AML-193 (cell line): ENCODE measurements at places on chromosomes 7 and 10.

DNA sequence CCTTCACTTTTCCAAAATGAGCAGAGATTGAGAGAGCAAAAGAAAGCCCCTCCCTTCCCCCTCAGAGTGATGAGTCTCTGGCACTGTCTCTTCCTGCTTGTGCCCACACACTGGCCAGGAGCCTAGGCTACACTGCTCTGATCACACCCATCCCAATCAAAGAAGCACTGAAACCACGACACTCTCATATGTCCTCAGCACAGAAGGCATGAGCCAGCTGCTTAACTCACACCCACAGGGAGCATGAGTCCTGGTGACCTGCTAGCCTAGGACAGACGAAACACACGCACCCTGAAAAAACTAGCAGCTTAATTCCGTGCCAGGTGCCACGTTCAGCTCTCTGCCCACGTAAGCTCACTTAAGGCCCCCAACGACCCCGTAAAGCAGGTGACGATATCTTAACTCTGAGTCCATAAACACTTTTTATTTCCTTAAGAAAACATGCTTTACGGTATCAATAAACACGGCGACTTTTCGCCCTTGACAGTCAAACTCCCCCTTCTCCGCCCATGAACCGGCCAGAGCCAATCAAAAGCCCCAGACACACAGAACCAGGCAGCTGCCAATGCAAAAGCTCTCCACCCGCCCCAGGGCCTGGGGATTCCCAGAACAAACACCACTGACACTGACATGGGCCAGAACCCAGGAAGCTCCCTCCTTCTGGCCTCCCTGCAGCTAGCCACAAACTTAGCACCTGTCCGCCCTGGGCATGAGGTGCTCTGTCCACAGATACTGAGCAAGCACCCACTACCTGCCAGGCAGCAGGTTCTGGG, 69.0 kb downstream of the TNRC18 start:
- DNase-seq, result no peak

DNA sequence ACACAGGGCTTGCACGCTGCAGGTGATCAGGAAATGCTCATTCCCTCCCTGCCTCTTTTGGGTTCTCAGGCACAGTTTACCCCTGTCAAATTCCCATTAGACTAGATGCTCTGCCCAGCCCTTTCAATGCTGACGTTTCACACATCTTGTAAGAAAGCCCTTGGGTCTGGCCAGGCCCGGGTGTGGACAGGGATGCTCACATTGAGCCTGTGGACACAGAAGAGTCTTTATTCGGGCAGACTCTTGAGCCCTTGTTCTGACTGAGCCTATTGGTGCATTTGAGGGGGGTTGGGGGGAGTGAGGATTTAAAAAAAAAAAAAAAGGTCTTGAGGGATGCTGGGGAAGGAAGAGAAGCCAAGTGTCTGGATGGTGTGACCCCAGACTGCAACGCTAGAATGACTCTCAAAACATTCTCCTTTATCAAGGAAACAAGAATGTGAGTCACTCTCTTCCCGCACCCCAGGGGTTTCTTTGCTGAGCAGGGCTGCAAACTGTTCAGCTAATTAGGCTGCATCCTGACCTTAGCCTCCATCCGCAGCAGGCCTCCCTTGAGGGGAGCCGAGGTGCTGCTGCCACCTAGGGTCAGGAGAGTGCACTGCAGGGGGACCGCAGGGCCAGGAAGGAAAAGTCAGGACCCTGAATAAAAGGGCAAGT, 53.6 kb upstream of the TMEM72 start:
- DNase-seq, result peak; percentile 34

GRCh38 chr10:55369670-55370420, 568.8 kb upstream of the PCDH15 start:
- DNase-seq, result no peak

DNA sequence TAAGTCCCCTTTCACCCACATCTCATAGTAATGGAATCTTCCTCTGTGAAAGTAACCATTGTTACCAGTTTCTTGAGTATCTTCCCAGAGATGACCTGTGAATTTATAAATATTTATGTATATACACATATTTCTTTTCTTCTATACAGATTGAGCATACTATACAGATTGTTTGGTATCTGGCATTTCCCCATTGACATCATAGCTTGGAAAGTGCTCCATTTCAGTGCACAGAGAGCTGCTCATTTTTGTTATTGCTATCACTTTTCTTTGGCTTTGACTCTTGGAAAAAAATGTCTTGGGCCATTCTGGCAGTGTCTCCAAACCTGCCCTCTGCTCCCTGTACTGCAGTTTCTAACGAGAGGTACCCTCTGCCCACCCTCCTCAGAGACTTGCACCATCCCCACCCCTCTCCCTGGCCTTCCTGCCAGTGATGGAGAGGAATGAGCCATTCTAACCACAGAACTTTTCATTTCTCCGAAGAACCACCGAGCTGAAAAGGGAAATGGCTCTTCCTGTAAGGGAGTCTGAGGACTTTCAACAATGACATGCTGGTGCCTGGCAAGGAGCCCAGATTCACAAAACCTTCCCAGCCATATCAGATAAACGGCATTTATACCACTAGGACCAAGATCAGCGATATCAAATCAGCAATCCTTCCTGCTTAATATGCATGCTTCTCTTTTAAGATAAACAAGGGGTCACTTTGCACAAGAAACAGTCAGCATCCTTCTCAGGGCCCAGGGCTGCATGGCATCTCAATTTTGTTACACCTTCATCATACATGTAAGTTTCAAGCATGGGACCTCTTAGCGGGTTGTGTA, 19.7 kb upstream of the CCSER2 start:
- DNase-seq, result peak; percentile 43

DNA sequence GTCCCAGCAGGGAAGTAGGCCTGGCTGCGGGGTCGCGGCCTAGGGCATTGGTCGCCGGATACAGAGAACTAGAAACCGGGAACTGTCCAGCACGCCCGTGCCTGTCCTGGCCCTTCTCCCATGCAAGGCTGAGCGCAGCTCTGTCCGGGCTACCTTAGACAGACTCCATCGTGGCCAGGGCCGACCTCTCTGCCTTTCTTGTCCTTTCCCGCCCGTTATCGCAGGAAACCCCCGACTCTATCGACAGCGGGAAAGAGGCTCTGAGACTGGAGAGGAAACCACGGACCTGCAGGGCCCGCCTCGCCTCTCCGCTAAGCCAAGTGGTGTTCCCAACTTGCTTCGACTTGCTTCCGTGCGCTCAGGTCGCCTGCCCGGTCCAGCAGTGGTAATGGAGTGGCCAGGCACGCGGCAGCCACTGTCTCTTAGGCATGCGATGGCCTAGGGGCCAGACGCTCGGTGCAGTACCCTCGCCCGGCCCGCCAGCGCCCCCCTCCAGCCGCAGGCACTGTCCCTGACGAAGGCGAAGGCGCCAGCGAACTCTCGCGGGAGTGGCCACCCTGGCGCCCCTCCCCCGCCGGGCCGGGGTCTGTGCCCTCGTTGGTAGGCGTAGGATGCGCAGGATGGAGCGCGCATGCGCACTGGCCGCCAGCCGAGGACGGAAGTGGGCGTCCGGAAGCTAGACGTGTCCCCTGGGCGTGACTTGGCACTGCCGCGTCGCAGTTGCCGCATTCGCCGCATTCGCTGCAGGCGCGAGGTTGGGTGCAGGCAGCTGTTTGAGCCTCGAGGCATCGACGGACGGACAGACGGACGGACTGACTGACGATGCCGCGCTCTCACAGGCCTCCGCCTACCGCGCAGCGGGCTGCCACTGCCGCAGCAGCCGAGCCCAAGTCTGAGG, 54.4 kb downstream of the MCMBP start:
- DNase-seq, result no peak

GRCh38 chr7:142851919-142852318, 3.0 kb upstream of the EPHB6 start:
- no peak for DNase-seq

- DNase-seq, result no peak
Measured at GRCh38 chr7:54932818-54933543, 85.8 kb upstream of the EGFR start.

DNA sequence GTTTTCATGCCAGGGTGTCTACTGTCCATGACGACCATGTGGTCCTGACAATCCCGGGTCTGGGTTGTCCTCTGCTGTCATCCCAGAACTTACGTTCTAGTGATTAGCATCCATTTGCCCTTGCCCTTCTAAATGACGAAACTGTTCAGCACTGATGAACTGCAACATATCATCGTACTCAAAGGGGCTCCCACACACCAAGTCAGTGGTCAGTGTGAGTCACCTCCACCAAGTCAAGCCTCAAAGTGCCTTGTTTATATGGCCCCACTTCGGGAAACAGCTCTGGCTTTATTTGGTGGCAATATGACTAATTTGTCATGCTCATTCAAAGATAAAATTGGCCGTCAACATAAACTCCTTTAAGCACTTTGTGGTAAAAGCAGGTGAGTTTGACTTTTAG, 110.7 kb downstream of the FRMD4A start:
- no peak for DNase-seq

GRCh38 chr7:44706788-44707557, 41.7 kb upstream of the ZMIZ2 start:
- DNase-seq, result no peak

DNA sequence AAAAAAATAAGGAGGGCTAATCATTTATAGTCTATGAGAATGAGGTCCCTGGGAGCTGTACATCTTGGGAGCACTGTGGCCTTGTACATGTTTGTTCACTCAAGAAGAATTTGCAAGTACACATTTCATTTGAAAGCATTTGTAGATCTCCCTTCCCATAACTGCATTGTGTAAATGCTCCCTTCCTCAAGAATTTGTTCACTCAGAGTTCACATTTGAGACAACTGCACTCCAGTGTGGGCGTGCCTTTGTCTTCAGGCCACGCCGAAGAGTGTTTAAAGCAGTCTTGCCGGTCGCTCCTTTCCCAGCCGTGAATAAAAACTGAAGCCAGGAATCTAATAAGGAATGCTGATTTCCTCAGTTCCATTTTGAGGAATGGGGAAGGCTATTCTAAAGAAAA, 291.1 kb upstream of the LYZL1 start:
- DNase-seq, result no peak

DNA sequence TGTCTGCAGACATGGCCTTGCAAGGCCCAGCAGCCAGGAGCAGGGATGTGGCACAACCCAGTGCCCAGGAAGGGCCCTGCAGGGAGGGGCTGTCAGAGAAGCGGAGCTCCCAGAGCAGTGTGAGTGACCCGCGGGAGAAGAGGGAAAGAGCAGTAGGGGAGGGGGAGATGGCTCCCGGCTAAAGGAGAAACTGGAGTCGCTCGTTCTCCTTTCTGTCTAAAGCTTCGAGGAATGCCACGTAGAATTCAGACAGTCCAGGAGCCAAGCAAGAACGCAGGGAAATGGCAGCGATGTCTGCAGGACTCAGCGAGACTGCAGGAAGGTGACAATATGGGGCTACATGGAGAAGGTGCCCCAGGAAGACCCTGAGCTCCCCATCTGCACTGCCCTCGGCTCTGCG, 22.4 kb upstream of the HABP2 start:
- DNase-seq, result no peak

DNA sequence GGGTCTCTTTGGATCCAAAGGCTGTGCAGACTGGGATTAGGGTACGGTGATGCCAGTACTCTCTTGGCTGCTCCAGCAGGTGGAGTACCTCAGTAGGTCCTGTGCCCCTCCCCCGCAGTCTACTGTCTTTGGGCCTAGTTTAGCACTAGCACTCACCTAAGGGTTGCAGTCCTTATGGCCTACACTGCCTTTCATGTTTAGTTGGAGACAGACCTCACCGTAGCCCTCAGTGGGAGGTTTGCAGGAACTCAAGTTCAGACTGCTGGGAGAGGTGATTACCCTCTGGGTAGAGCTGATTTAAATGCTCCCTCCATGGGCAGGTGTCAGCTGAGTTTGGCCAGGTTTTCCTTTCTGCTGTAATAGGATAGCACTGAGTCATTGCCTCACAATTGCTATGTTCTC, 210.8 kb upstream of the TMEM196 start:
- DNase-seq, result no peak

DNA sequence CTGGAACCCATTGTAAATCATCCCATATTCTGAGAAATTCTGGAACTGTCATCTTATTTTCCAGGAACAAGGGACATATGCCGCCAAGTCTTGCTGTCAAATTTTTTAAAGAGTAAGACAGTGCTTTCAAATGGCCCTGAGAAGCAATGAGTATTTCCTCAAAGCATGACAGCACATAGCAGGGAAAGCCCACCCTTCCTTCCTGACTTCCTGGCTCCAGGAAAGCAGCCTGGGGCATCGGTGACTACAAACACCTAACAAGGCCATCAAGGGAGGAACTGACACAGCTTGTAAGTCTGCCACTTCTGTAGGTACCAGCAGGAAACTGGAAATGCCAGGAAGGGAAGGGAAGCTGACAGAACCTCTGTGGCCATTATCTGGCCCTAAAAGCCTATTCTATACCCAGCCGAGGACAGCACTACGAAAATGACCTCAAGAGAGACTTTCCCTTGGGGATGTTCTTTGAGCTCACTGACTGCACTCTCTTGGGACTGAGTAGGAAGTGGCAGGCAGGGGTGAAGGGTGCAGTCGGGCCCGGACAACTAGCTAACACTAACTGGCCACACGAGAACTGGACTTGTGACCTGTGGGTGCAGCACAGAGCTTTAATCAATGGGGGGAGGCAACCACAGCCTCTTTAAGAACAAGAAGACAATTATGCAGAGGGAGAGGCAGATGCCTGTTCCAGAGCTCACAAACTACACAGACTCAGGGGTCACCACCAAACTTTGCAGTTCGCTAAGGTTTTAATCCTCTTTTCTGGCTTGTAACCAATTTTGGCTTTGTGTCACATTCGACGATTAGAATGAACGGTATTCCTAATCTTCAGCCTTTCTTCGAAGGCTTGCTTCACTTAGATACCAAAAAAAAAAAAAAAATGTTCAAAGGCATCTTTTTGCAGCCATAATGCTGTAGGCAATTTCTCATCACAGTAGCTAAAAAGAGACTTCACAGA, 52.0 kb downstream of the GRB10 start:
- no peak for DNase-seq

DNA sequence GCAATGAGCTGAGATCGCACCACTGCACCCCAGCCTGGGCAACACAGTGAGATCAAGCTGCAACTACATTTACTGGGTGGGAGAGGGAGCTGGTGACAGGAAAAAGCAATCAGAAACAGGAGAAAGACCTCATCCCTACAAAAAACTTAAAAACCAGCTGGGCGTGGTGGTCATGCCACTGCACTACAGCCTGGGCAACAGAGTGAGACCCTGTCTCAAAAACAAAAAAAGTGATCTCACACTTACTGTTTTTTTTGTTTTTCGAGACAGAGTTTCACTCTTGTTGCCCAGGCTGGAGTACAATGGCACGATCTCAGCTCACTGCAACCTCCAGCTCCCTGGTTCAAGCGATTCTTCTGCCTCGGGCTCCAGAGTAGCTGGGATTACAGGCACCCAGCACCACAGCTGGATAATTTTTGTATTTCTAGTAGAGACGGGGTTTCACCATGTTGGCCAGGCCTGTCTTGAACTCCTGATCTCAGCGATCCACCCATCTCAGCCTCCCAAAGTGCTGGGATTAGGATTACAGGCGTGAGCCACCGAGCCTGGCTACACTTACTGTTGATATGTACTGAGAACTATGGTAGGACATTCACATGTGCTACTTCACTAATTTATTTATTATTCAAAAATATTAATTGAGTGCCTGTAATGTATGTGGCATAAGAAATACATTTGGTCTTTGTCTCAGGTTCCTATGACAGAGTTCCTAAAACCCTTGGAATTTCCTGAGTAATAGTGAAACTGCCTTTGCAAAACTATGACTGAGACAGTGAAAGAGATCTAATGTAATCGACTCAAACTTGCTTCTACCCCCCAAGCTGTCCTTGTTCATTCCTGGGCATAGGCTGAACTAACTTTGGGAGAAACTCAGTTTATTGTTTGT, 27.7 kb upstream of the NRBF2 start:
- no peak for DNase-seq
